Caco-2 (cell line): ENCODE measurements at places on chromosomes 5 and 9. TPM values are rescaled to one million over a fixed set of nuclear protein-coding genes. Genes with fewer than 3 reads are reported as not detected.
A peak's percentile ranks its signal among the peaks of the same experiment; 100 is the strongest.

DNA sequence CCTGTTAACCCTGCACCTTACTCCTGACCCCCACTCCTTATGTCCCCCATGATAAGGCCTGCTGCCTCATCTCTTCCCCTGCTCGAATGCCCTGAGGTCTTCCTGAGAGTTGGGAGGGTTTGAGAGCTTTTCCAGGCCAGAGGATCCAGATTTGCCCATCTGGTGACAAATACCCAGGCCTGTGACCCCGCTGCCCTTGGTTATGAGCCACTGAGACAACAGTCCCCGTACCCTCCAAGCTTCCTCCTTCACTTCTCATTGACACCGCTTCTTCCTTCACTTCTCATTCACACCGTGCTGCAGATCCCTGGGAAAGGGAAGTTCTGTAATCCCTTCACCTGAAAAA is 593 bp downstream of the GM2A start:
- H3K27me3 ChIP-seq = no peaks in the 10 kb centered on the region
- DNase-seq = no peak
- H3K4me1 ChIP-seq = peaks cover 16% of the 10 kb centered on the region
- peak overlapping the region; percentile 76 for H3K4me3 ChIP-seq

GRCh38 chr5:146205499-146206202 is 2.2 kb downstream of the RBM27 start:
- DNase-seq = no peak
- H3K27me3 ChIP-seq = no peaks in the 10 kb centered on the region
- no peak overlapping the region for H3K27ac ChIP-seq
- H3K4me1 ChIP-seq = peaks cover 12% of the 10 kb centered on the region; the same call in 1 of the 2 replicates
- H3K4me3 ChIP-seq = no peak overlapping the region

GRCh38 chr5:110179321-110179720 is 489.6 kb downstream of the MAN2A1 start:
- no peak overlapping the region for H3K27ac ChIP-seq
- H3K27me3 ChIP-seq = no peaks in the 10 kb centered on the region
- H3K36me3 ChIP-seq = no peaks in the 10 kb centered on the region
- no peaks in the 10 kb centered on the region for H3K4me1 ChIP-seq

DNA sequence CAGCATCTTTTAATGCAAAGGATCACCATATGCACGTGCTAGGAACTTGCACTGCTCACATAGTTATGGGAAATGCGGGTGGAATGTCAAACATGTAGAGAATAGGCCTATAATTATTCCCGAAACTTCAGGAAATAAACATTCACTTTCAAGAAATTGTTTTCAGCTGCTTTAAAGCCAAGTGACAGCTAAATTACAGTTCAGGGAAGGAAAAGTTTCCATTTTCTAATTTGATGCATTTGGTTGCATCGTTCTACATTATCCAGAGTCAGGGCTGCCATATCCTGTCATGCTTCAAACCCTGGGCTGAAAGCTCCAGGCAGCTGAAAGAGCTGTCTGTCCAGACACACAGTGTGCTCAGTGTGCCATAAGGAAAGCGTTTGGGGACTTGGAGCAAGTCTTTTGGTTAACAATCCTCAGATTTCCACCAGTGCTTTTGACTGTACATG is 518.1 kb downstream of the CSNK1G3 start:
- no peak overlapping the region for H3K4me3 ChIP-seq
- no peaks in the 10 kb centered on the region for H3K36me3 ChIP-seq
- H3K27me3 ChIP-seq = no peaks in the 10 kb centered on the region
- H3K4me1 ChIP-seq = no peaks in the 10 kb centered on the region

DNA sequence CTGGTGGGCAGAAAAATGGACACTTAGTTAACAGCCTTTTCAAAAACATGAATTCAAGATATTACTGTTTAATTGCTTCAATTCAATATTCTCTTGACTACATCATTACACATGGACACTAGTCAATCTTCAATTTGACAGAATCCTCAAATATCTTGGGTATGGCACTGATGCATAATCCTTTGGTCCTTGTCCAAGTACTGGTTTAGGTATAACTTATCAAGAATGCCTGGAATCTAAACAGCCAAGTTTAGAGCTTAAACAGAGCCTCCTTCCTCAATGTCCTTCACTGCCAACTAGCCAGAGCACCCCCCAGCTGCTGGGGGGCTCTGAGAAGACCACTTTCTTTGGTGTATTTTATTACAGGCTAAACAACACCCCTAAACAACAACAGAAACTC is 61.6 kb upstream of the ERCC6L2 start:
- DNase-seq = no peak
- no peaks in the 10 kb centered on the region for H3K36me3 ChIP-seq
- no peaks in the 10 kb centered on the region for H3K27me3 ChIP-seq
- H3K4me1 ChIP-seq = peaks cover 10% of the 10 kb centered on the region
- H3K4me3 ChIP-seq = no peak overlapping the region
- no peak overlapping the region for H3K27ac ChIP-seq

DNA sequence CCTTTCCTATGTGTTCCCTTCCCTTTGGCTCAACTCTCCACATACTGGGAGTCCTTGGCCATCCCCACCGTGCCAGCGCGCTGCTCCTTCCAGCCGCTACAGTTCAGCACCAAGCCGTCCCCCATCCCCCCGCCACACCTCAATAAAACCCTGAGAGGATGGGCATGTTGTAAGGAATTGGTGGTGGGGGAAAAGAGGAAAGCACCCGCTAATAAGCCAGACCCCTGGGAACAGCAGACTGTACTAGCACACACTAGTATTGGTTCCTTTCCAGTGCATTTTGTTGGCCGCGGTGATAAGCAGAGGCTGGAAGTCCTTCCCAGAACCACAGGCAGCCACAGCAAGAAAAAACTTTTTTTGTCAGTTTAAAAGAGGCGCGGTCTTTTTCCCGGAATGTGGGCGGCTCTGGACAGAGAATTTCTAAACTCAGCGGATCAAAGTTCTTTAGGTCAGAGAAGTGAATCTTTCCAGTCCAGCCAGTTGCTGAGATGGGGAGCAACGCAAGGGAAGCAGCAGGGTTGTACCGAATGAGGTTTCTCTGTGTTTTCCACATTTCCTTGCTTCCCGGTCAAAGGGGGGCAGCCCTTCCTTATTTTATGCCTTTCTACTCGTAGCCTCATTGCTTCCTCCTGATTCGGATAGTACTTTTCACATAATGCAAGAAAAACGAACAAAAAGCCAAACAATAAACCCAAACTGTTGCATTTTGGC is 2.1 kb downstream of the CHSY3 start:
- no peaks in the 10 kb centered on the region; the same call in none of the 2 replicates for H3K27me3 ChIP-seq
- no peak overlapping the region for H3K27ac ChIP-seq
- DNase-seq = peak; percentile 60
- H3K4me1 ChIP-seq = peaks cover 15% of the 10 kb centered on the region

GRCh38 chr5:42842921-42843641 is 31.4 kb upstream of the SELENOP start:
- no peak overlapping the region for H3K4me3 ChIP-seq
- peak overlapping the region; percentile 3 for H3K27ac ChIP-seq
- H3K27me3 ChIP-seq = no peaks in the 10 kb centered on the region
- no peak for DNase-seq
- H3K4me1 ChIP-seq = peaks cover 12% of the 10 kb centered on the region

- H3K27me3 ChIP-seq = no peaks in the 10 kb centered on the region
- H3K4me1 ChIP-seq = peaks cover 48% of the 10 kb centered on the region
These were observed 155.8 kb downstream of the DRD1 start for GRCh38 chr5:175288048-175288621.

- H3K4me1 ChIP-seq = no peaks in the 10 kb centered on the region; the same call in 1 of the 2 replicates
- H3K36me3 ChIP-seq = no peaks in the 10 kb centered on the region
- H3K27me3 ChIP-seq = no peaks in the 10 kb centered on the region
- no peak for DNase-seq
- H3K27ac ChIP-seq = no peak overlapping the region
These were observed 86.1 kb downstream of the ARL15 start for GRCh38 chr5:54224103-54224826.

DNA sequence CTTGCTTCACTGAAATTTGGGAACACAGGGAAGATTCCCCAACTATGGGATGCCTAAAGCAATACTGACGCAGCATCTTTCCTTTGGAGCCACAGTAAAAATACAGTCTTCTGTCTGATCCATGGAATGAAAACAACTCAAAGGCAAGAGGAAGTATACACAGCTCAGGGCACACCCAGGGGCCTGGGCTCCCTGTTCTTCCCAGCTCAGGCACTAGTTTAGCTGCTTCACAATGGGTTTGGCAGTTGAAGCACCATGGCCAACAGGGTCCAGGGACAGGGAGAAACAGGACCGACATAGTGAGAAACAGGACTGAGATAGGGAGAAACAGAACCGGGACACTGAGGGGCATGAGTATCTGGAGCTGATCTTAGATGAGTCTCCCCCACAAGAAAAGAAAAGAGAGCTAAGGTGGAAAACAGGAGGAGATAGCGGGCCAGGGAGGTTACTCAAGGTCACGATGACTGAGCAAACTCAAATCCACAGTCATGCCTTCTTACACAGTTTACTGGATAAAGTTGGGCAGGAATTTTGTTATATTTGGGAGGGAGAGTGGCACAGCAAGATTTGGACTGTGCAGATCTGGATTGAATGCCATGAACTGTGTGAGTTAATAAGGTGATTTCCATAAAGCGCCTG is 198.8 kb downstream of the SMARCA2 start:
- no peaks in the 10 kb centered on the region for H3K27me3 ChIP-seq
- H3K4me3 ChIP-seq = no peak overlapping the region
- H3K36me3 ChIP-seq = no peaks in the 10 kb centered on the region
- H3K27ac ChIP-seq = no peak overlapping the region
- H3K4me1 ChIP-seq = no peaks in the 10 kb centered on the region

DNA sequence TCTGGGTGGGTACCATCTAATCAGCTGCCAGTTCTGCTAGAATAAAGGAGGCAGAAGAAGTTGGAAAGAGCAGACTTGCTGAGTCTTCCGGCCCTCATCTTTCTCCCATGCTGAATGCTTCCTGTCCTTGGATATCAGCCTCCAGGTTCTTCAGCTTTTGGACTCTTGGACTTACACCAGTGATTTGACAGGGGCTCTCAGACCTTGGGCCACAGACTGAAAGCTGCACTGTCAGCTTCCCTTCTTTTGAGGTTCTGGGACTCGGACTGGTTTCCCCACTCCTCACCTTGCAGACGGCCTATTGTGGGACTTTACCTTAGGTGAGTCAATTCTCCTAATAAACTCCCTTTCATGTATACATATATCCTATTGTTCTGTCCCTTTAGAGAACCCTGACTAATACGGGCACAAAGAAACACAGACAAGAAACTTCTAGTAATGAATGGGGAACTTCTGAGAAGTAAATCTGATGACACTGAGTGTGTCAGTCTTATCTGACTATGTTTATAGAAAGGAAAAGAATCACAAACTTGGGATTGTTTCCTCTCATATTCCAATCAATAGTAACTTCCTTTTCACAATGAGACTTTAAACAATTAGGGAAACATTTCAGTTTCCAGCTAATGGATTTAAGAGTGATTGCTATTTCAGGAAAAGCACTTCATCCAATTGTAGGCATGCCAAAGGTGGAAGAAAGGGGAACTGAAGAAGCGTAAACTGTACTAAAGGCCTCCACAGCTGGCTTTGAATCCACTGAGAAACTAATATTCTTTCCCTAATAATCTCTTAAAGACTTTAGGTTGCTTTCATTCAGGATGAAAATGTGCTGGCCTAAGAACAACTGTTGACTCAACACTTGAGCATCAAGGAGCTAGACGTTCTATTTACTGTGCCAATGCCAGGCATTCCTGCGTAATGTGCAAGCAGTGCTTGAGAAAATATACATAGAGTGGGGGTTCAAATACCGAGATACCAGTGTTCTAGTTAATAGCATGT is 127.9 kb upstream of the PTGER4 start:
- no peaks in the 10 kb centered on the region for H3K27me3 ChIP-seq
- H3K36me3 ChIP-seq = no peaks in the 10 kb centered on the region
- no peak for DNase-seq

- no peak overlapping the region for H3K4me3 ChIP-seq
- no peak for DNase-seq
- H3K36me3 ChIP-seq = no peaks in the 10 kb centered on the region
- H3K4me1 ChIP-seq = no peaks in the 10 kb centered on the region
- H3K27me3 ChIP-seq = no peaks in the 10 kb centered on the region
These were observed 14.3 kb upstream of the KLF9 start for GRCh38 chr9:70428781-70429180.

DNA sequence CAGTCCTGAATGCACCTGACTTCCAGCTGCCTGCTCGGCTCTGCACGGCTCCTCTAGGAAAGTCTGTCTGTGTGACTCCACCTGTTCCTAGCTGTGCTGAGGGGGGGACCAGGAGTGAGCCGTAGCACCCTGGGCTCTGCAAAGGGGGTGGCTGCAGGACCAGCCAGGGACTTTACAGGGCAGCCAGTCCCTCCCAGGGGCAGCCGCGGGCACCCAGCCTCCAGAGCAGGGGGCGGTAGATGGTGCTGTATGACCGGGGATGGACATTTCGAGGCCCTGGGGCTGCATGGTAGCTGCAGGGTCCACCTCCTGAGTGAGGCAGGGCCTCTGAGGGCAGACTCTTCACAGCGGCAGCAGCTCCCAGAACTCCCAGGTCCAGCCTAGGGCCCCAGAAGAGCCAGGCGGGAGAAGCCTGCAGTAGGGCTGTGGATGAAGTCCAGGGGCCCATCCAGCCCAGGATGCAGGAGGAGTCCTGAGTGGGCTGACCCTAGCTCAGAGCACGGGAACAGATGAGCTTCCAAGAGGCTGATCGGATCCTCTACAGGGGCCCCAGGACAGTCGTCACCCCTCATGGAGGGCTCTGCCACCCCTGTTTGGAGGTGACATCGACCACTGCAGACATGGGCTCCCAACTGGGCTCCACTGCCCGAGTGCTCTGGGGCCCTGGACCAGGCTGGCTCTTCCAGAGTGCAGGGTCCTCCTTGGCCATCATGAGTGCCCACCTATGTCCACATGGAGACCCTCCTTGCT is 105.4 kb downstream of the ZNF354C start:
- DNase-seq = no peak
- H3K36me3 ChIP-seq = no peaks in the 10 kb centered on the region
- no peak overlapping the region for H3K4me3 ChIP-seq
- no peaks in the 10 kb centered on the region for H3K4me1 ChIP-seq

DNA sequence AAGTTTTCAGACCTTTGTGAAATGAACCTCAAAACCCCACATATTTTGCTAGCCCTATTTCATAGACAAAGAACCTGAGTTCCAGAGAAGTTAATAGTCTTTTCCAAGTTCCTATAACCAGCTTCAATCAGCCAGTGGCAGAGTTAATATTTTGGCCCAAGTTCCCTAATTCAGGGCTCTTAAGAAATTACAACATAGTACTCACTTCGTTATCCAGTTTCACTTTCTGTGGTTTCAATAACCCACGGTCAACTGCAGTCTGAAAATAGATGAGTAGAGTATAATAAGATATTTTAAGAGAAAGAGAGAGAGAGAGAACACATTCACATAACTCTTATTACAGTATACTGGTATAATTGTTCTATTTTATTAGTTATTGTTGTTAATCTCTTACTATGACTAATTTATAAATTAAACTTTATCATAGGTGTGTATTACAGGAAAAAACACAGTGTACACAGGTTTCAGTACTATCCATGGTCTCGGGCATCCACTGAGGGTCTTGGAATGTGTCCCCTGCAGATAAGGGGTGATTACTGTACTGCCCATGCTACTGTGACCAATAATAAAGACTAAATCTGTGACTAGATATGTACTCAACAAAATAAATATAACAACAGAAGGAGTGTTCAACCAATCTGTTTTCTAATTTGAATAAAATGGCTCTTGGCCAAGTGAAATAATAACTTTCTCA is 9.3 kb upstream of the MYOT start:
- no peaks in the 10 kb centered on the region for H3K36me3 ChIP-seq
- no peak overlapping the region for H3K4me3 ChIP-seq
- no peak overlapping the region for H3K27ac ChIP-seq
- 0 out of 2 replicates have a peak, but pooled peaks cover 4% of the 10 kb centered on the region for H3K4me1 ChIP-seq

PTPN3 gene
- 12.1 and 12.4 TPM in 2 replicates for total RNA-seq

ATG10 gene
- 5.4 and 5.8 TPM in 2 replicates for total RNA-seq

SPATA31E1 gene
- total RNA-seq = not detected in 2 replicates

SOHLH1 gene
- 42.6 and 44.9 TPM in 2 replicates for total RNA-seq

TENT4A gene
- total RNA-seq = 32.3 and 36.7 TPM in 2 replicates

RFESD gene
- total RNA-seq = 1.6 and 2.4 TPM in 2 replicates

HTR1A gene
- total RNA-seq = not detected in 2 replicates

GLRA1 gene
- not detected in 2 replicates for total RNA-seq

MRPS2 gene
- total RNA-seq = 65.5 and 66.9 TPM in 2 replicates

CATSPER3 gene
- total RNA-seq = 0.46 and 0.61 TPM in 2 replicates

PIGO gene
- 38.7 and 41.5 TPM in 2 replicates for total RNA-seq
